GM12864 (cell line): ENCODE measurements at places on chromosomes 4 and X.
A peak's percentile ranks its signal among the peaks of the same experiment; 100 is the strongest.

- peak; percentile 45 for DNase-seq
Observed at GRCh38 chr4:38132843-38133662, 172.9 kb downstream of the PTTG2 start.

GRCh38 chrX:150967786-150968185 lies 15.3 kb upstream of the HMGB3 start:
- DNase-seq, result no peak

DNA sequence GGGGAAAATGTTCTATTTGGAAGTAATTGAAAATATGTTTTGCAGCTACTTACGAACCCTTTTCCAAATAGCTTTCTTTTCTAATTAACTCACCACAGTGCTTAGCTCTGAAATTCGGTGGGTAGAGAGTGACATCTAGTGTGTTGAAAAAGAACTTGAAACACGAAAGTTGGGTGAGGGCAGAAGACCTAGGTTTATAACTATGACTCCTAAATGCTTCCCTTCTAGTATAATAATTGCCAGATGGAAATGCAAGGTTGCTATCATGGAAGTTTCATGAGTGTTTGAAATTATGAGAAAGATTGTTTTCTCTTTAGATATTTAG lies 77.3 kb upstream of the NOCT start:
- no peak for DNase-seq

- DNase-seq, result no peak
Observed at GRCh38 chr4:24364852-24365251, 219.5 kb downstream of the DHX15 start.

GRCh38 chr4:87219632-87220093 lies 755 bp downstream of the KLHL8 start:
- peak; percentile 18 for DNase-seq

- no peak for DNase-seq
Observed at GRCh38 chr4:168484626-168485025, 4.3 kb upstream of the DDX60L start.

GRCh38 chrX:101595739-101596419 lies 21.9 kb downstream of the ARMCX6 start:
- peak; percentile 62 for DNase-seq

DNA sequence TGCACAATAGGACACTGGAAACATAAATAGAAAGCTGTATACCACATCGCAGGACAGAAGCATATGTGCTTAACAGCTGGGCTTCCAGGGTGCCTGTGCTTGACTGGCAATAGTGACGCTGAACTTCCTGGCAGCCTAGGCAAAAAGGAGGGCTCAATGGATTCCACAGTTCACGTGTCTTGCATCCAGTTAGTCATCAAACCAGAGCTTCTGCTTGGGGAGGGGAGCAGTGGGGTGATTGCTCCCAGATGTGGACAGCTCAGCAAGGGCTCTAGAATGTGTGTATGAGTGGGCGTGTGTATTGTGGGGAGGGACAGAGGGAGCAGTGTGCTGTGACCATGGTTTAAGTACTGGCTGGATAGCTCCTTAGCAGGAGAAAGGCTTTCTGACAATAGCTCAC lies 2.3 kb downstream of the PRRG3 start:
- no peak for DNase-seq

DNA sequence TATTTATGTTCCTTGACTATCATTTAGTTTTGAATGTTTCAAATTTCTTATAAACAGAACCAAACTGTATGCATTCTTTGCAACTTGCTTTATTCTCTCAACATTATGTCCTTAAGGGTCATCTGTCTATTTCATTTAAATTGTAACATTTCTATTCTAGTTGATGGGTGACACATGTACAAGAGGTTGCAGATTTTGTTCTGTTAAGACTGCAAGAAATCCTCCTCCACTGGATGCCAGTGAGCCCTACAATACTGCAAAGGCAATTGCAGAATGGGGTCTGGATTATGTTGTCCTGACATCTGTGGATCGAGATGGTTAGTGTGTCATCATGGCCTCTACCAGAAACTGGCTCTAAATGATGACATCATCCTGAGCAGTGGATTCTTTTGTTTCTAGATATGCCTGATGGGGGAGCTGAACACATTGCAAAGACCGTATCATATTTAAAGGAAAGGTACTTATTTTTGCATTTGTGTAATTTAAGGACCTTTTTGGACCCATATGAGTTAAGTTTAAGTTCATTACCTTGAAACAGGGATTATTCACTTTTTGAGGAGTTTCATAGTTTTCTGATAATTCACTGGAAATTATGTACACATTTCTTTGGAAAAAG lies 6.1 kb downstream of the LIAS start:
- no peak for DNase-seq

- DNase-seq, result no peak
Observed at GRCh38 chr4:99587309-99587708, 12.7 kb downstream of the MTTP start.

- no peak for DNase-seq
Observed at GRCh38 chr4:142549248-142549647, 296.9 kb downstream of the INPP4B start.

GRCh38 chrX:10938365-10938923 lies 172.7 kb upstream of the HCCS start:
- DNase-seq, result no peak

DNA sequence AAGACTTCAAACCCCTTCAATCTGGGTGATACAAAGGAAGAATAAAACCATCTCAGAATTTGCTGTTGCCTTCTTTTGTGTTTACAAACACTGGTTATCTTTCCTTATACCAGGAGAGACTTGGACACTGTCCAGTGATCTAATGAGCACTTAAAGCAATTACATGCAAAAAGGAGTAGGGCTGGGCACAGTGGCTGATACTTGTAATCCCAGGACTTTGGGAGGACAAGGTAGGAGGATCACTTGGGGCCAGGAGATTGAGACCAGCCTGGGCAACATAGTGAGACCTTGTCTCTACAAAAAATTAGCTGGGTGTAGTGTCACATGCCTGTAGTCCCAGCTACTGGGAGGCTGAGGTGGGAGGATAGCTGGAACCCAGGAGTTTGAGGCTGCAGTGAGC lies 95.7 kb upstream of the DRD5 start:
- DNase-seq, result no peak

- no peak for DNase-seq
Observed at GRCh38 chr4:73740353-73740778, at the start of gene CXCL8. CXCL8 (plus strand) TSS chr4:73740569; CDS start chr4:73740659, 90 bp downstream.

- no peak for DNase-seq
Observed at GRCh38 chrX:4971646-4972045, 1257.0 kb downstream of the NLGN4X start.

DNA sequence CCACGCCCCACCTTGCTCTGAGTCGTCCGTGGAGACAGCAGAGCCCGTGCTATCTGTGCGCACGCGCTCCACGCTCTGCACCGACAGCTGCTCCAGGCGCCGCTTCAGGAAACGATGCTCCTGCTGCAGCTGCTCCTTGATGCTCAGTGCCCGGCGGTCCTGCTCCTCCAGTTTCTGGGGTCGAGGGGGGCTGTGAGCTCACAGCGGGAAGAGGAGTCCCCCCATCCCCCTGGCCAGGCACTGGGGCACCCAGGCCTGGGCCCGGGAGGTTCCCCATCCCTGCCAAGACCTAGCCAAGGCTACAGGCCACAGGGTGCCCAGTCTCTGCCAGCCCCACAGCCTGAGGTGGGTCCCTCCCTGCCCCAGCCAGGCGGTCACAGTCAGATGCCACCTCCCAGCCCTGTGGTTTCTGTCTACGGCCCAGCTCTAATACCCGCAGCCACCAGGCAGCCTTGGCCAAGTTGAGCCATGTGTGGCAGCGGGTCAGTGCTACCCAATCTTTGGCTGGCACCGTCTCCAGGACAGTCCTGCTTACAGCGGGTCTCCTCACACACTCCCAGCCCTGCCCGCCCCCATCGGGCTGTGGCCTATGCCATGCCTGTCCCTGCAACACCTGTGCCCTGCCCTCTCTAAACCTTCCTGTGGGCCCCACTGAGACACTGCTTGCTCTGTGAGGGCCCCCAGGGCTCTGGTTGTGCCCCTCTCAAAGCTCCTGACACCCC lies 9.3 kb upstream of the HAUS3 start:
- DNase-seq, result no peak

DNA sequence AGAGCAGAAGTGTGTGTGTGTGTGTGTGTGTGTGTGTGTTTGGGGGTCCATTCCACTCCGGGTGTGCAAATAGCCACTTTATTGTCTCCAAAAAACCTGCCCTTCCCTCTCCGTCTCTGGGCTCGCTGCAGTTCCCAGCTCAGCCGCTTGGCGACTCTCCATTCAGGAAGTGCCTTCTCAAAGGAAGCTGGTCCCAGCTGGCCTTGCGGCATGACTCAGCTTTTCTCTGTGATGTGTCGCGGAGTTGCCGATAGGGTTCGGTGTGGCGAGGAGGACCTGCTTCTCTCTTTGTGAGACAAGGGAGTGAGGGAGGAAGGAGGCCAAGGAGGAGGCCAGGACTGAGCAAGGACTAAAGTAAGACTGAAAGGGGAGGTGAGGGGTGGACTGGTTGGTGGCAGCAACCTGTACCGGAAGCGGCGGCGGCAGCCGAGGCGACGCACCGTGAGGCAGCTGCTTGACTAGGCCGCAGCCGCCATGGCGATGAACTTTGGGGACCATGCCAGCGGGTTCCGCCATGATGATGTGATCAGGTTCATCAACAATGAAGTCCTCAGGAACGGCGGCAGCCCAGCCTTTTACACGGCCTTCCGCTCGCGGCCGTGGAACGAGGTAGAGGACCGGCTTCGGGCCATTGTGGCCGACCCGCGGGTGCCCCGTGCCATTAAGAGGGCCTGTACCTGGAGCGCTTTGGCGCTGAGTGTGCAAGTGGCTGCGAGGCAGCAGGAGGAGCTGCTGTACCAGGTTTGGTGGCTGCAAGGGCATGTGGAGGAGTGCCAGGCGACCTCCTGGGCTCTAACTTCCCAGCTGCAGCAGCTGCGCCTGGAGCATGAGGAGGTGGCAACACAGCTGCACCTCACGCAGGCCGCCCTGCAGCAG lies at the start of gene TEX13C:
TEX13C (plus strand) TSS at position 226 of the 876 bp plus-strand sequence; CDS start at position 475, 249 bp downstream.
- no peak for DNase-seq
